ENCODE measurements at places on chromosomes 1 and 21.

DNA sequence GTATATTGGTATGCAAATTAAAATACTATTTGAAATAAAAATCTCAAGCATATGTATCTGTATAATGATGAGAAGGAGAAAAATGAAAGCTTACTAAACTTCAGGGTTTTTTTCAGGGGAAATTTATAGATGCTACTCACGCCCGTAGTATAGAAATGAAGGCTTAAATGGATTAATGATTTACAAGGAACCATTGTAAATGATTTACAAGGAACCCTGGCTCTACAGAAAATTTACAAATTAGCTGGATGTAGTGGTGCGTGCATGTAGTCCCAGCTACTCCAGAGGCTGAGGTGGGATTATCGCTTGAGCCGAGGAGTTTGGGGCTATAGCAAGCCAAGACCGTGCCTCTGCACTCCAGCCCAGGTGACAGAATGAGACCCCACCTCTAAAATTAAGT, 150.5 kb downstream of the PCBP3 start:
- DNase-seq = no peak

DNA sequence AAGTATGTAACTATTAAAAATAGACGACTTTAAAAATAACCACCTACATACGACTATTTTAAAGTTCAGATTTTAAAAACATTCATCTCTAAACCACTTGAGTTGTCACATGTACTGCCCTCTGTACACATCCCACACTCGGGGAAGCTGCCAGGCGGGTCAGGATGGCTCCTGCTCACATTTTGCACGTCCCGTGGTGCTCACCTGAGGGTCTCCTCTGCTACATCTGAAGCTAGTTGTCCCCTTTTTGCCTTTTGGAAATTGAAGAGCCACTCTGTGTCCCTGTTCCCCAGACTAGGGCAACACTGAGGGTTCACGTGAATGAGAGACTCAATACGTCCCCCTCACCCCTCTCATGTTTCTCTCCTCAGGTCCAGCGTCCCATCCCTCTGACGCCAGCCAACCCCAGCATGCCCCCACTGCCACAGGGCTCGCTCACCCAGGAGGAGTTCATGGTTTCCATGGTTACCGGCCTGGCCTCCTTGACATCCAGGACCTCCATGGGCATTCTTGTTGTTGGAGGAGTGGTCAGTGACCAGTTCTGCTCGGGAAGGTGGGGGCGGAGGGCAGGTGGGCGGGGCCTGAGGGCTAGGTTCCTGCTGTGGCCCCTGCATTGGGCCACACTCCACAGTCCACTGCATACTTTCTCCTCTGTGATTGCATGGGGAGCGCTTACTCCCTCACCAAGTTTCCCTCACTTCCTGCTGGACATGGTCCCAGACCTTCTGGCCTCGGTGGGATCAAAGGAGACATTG, 13.0 kb upstream of the MIIP start:
- no peak for DNase-seq

- DNase-seq = no peak
These were observed 2.5 kb downstream of the OLFML2B start for GRCh38 chr1:162021124-162021523.

DNA sequence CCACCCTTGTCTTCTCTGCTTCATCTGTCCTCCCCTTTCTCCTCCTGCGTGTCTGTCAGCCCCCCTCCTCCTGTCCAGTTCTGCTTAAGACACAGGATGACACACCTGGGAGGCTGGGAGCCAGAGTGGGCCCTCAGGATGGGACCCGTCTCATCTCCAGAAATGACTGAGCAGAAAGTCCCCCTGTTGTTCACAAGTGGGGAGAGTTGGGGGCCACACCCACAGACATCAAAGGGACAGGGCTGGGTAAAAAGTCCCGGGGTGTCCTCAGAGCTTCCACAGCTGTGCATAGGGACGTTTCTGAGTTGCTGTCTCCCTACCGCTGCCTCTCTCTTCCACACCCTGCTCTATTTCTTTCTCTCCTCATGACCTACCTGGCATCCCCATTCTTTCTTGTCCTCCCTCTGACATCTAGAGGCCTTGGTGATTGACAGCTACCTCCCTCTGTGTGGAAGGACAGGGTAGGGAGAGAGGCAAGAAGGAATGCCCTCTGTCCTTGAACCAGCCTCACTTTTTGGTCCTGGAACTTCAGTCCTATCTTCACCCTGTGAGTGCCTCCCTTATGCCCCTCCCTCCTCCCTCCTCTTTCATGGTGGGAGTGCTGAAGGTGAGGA, 19.5 kb upstream of the SH2D2A start:
- DNase-seq = no peak

DNA sequence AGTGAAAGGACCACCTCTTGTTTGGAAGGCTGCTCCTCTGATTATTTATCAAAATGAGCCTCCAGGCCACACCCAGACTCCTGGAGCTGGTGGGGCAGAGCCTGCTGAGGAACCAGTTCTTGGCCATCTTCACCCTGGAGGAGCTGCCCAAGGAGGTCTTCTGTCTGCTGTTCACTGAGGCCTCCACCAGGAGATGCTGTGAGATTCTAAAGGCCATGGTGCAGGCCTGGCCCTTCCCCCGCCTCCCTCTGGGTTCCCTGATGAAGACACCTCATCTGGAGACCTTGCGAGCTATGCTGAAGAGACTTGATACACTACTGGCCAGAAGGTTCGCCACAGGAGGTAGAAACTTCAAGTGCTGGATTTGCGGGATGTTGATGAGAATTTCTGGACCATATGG, 61.7 kb upstream of the GJA8 start:
- DNase-seq = peak; percentile 84

DNA sequence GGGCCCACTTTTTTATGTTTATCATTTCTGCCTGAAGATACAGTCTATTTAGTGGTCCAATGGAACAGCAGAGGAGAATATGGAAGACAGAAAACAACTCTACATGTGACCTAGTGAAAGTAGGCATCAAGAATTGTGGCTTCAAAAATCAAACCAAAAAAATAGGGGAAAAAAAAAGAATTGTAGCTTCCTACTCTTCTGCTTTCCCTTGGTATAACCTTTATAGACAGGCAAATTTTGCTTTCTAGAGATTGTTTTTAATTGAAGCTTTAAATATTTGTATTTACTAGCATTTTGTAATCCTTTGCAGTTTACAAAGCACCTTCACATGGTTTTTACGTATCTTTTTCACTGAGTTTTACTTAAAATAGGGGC, 14.3 kb downstream of the PDIK1L start:
- no peak for DNase-seq

- no peak for DNase-seq
These were observed 39.8 kb upstream of the SRP9 start for GRCh38 chr1:225737866-225738265.

DNA sequence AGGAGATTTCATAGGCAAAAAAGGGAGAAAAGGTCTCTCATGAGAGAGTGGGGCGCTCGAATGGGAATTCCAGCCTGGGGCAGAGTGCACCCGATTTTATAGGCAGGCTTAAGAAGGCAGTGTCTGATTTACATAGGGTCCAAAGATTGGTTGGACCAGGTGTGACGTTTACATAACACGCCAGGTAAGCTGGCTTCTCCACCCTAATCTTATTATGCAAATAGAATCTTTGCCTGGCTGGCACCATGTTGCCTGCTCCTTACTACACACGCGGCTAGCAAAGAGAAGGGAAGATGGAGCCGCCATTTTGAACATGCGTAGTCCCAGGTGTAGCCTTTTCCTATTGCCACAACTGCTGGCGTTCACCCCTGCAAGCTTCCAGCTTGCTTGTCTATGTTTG, 103.7 kb downstream of the SLC16A1 start:
- no peak for DNase-seq

GRCh38 chr1:112509005-112509659, 367 bp downstream of the WNT2B start:
- peak; percentile 86 for DNase-seq

- DNase-seq = no peak
These were observed 78.6 kb downstream of the LAMC1 start for GRCh38 chr1:183101841-183102276.

- DNase-seq = no peak
These were observed 62.0 kb downstream of the SIK1 start for GRCh38 chr21:43364851-43365424.

- DNase-seq = no peak
These were observed 14.8 kb upstream of the ANGPTL7 start for GRCh38 chr1:11174261-11174942.

DNA sequence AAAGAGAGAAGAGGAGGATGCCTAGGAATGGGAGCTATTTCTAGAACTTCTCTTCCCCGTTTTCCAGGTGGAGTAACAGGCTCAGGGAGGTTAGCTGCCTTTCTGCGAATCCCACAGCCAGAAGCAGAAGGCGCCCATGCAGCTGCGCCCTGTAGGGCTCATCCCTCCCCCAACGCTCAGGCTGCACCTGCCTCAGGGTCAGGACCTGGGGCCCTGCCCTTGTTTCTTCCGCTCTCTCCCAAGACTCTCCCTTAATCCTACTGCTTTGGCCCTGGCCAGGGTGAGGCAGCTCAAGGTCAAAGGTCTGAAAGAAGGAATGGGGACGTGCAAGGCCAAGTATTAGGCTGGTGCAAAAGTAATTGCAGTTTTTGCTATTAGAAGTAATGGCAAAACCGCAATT, 30.5 kb upstream of the PADI2 start:
- no peak for DNase-seq

- peak; percentile 82 for DNase-seq
These were observed 7.0 kb upstream of the C1orf174 start for GRCh38 chr1:3907031-3907534.

- DNase-seq = no peak
These were observed 70.6 kb downstream of the FNBP1L start for GRCh38 chr1:93518516-93518915.

DNA sequence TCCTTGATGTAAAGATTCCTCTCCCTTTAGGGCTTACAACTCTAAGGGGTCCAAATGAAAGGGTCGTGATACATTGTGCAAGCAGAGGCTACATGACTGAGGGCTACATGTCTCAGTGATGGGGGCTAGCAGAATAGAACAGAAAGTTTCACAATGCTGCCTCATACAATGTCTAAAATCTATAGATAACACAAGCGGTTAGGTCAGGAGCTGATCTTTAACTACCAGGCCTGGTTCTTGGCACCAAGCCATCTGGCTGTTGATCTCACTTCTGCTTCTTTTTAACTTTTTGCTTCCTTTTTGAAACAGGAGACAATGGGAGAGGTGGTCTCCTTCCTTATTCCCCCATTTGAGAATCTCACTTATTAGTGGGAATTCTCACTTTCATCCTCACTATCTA, 710.2 kb downstream of the AMY1C start:
- no peak for DNase-seq

DNA sequence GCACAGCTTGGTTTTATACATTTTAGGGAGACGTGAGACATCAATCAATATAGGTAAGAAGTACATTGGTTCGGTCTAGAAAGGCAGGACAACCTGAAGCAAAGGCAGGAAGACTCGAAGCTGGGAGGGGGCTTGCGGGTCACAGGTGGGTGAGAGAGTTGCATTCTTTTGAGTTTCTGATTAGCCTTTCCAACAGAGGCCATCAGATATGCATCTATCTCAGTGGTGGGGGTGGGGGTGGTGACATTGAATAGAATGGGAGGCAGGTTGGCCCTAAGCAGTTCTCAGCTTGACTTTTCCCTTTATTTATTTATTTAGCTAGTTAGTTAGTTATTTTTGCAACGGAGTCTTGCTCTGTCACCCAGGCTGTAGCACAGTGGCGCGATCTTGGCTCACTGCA, 85.6 kb downstream of the WDR4 start:
- peak; percentile 70 for DNase-seq

GRCh38 chr1:71086331-71086730, 5.5 kb upstream of the ZRANB2 start:
- no peak for DNase-seq

Data from endodermal cell (in vitro differentiated cells).